ENCODE measurements at places on chromosomes 11 and 22. TPM values are rescaled to one million over a fixed set of nuclear protein-coding genes. Genes with fewer than 3 reads are reported as not detected.

Gene RFPL3
- not detected for total RNA-seq

Gene TP53I11
- 46.9 TPM for total RNA-seq

Gene KIF18A
- 50.7 TPM for total RNA-seq

Gene SCGB2A2
- total RNA-seq, result not detected

Gene PLAAT2
- total RNA-seq, result not detected
